Stomach (tissue), 19 donors: ENCODE measurements at places on chromosomes 1 and 21. TPM values are rescaled to one million over a fixed set of nuclear protein-coding genes. Genes with fewer than 3 reads are reported as not detected.

RAB42 gene
- polyA plus RNA-seq, result 1.6 TPM

GRCh38 chr21:42040411-42041180 lies 30.4 kb upstream of the ZBTB21 start:
- DNase-seq, result no peak

LRP8 gene
- 1.1 TPM for polyA plus RNA-seq

TESK2 gene
- polyA plus RNA-seq, result 3.5 TPM

DNA sequence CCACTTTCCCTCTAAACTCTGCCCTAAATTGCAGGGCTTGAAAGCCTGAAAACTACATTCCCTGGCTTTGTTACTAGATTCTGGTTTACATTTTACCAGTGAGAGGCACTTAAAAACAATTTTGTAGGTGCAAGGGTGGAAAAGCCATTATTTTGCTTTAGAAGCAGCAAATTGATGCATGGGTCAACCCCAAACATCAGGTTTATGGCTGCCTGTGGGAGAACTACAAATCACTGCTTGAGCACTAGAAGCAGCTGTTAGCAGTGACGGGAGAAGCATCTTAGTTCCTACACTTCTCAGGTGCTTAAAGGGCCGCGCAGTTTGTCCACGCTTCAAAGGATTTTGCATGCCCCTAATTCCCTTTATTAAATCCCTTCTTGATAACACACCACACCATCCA lies 417.2 kb downstream of the PCP4 start:
- no peak for DNase-seq

COL24A1 gene
- 0.06 TPM for polyA plus RNA-seq

DNA sequence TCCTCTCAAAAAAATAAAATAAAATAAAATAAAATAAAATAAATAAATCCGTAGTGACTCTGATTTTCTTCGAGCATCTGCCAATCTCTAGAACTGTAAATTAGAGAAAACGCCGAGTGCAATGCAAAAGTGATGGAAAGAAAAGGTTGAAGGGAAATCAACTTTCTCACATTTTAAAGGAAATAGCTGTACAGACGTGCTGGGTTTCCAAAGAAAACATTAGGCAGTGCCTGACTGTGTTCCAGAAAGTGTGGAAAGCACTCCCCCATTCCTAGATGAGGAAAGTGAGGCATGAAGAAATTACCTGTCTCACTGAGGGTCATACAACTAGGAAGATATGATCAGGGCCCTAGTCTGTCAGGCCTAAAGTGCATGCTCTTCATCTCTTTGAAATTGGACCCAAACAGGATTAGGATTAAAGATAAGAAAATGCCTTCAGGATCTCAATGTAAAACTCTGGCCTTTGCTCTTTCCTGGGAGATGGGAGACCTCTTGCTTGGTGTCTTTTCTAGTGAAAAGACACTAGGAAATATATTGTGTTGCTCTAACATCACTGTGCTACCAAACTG lies 1.8 kb upstream of the PTPN14 start:
- no peak for DNase-seq

TMEM54 gene
- polyA plus RNA-seq, result 122 TPM

- DNase-seq, result peak; percentile 34
Observed at GRCh38 chr1:1437033-1437903, 1.8 kb downstream of the VWA1 start.

- no peak for DNase-seq
Observed at GRCh38 chr1:183219616-183220009, 33.5 kb downstream of the LAMC2 start.

- no peak for DNase-seq
Observed at GRCh38 chr1:116449578-116449977, 76.5 kb downstream of the ATP1A1 start.

AMY2A gene
- polyA plus RNA-seq, result 2.1 TPM

DNA sequence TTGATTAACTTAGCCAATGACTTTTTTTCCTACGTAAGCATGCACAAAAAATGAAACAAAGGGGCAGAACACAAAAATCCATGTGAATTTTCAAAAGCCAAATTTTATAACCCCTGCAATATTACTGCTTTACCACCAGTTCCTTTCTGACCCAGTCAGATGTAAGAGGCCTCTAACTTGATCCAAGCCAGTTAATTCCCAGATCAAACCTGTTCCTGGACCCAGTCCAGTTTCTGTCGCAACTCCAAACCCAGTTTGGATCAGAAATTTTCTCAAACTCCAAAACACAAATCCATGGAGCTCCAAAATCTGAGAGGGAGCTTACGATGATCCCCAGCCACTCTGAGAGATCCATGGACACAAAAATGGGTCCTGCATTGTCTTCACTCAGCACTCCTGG lies 7.8 kb upstream of the ZYG11A start:
- no peak for DNase-seq

RHCE gene
- polyA plus RNA-seq, result not detected

DNA sequence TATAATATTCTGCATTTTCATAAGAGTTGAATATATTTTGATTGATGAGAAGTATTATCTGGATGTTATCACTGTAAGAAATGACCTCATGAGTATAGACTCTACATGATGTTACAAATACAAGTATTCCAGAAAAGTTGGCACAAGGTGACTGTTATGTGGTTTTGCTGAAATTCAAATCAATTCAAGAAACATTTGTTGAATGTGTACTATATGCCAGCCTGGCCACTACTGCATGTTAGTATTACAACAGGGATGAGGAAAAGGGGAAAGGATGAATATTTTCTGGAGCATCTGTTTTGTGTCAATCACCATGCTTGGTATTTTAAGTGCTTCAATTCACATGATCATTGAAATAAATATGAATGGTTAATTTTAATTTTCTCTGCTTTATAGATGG lies 250.9 kb upstream of the PBX1 start:
- no peak for DNase-seq

- peak; percentile 67 for DNase-seq
Observed at GRCh38 chr1:146032631-146033219, 11.2 kb upstream of the HJV start.

KIAA1614 gene
- polyA plus RNA-seq, result 1.1 TPM

- no peak for DNase-seq
Observed at GRCh38 chr1:224582041-224582440, 34.1 kb upstream of the CNIH3 start.

DNA sequence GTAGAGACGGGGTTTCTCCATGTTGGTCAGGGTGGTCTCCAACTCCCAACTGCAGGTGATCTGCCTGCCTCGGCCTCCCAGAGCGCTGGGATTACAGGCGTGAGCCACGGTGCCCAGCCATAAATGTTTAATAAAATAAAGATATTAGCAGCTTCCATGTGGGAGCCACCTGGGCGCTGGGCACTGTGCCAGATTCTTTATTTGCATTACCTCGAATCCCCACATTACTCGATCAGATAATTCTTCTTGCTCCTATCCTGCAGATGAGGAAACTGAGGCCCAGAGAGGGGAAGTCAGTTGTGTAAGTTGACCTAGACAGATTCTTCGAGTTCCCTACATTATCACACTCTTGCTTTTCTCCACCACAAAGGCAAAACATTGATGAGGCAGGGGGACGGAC lies 24.9 kb upstream of the TENT5B start:
- DNase-seq, result no peak

DNA sequence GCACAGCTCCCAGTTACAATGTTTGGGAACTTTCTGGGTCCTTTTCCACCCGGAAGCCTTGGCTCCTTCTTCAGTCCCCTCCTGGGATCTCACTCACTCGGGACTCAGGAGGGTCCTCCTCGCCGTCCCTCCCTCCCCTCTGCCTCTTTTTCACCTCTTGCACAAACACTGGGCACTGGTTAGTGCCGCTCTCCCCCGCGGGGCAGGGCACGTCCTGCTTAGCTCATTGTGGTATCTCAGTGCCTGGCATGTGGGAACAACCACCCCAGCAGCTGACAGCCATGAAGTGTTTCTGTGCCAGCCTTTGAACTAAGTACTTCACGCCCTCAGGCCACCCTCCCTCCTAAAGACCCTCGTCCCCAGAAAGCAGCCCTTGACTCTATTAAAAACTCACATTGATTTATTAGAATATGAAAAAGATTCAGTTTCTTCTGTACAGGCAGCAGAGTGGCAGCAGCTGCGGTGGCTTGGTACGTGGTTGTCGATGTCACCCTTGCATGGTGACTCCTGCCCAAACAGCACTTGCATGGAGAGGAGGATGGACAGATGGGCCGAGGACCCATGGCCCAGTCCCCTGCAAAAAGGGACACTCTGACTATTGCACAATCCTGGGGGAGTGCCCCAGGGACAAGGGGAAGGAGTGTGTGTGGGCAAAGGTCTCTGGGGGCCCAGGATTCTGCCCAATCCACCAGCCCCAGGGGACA lies 56.3 kb downstream of the SLC9A1 start:
- DNase-seq, result no peak
